Left cardiac atrium (tissue), 4 donors: ENCODE measurements at places on chromosomes 16 and 17.

DNA sequence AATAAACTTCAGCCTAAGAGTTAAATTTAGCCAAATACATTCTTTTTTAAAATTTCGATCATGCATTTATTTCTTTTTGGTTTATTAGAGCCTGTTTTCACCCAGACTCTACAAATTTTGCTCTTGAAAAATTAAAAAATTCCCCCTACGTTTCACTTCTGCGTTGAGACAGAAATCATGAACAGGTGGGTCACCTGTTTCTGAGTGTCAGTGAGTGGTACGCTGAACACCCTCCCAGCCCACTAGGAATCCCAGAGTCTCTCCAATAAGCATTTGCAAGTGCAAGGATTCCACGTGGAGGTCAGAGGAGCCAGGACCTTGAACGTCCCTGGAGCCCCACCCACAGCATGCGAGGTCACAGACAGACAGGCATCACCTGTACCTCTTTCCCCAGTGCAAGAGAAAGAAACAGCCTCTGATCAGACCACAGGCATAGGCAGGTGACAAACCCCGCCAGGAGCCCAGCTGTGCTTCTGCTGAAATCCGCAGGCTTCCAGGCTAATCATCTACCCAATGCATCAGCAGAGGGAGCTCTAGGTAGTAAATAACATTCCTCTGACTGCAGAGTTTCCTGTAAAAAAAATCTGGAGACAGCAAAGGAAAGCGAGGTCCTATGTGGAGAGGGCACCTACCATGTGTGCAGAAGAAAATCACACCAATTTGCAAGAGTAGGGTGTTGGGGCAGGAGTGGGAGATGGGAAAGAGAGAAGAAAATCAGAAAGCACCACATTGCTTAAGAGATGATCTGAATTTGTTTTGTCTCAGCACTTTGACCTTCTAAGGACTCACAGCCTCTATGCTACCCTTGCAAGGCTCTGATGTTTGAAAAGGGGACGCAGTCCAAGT lies 5.9 kb upstream of the XYLT1 start:
- no peak for DNase-seq

DNA sequence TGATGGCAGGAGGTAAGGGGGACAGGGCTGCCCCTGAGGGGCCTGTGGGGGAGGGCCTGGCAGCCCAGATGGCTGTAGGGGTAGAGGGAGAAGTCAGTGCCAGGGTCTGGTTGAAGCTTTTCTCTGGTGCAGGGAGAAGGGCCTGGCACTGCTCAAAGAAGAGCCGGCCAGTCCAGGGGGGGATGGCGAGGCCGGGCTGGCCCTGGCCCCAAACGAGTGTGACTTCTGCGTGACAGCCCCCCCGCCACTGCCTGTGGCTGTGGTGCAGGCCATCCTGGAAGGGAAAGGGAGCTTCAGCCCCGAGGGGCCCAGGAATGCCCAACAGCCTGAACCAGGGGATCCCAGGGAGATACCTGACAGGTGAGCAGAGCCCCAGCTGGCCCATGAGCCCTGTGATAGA lies 2.8 kb upstream of the NOL3 start:
- DNase-seq: no peak

DNA sequence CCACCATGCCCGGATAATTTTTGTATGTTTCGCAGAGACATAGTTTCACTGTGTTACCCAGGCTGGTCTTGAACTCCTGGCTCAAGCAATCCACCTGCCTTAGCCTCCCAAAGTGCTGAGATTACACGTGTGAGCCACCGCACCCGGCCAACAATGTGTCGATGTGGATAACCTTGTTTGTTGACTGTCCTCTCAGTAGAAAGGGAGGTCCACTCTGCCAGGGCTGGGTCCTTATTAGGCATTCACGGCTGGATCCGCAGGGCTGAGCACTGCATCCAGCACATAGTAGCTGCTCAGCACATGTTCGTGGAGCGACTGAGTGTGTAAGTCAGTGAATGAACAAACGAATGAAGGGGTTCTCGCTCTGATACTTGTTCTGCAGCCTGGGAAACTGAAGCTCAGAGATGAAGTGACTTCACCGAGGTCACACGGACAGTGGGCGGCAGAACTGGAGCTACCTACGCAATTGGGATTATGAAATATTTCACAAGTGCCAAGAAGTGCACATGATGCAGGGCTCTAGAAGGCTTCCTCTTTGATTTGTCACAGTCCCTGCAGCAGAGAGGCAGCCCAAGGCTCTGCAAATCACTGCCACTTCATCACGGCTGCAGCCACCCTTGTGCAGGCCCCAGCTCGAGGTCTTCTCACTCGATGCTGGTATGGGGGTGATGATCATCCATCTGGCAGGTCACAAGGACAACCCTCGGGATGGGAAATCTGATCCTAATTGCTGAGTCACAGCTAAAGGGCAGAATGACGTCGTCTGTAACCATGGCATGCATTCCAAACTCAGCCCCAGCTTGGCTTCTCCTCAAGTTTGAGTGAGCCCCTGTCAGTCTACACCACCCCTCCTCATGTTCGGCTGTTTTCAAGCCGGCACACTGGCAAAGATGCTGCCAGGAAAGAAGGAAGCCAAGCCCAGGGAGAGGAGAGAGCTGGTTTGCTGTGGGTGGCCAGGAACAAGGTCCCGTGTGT lies 28.0 kb upstream of the SNN start:
- DNase-seq: peak; percentile 85

GRCh38 chr17:27905447-27906225 lies 12.5 kb upstream of the LYRM9 start:
- no peak for DNase-seq

GRCh38 chr16:2486645-2487516 lies 12.0 kb downstream of the TBC1D24 start:
- no peak for DNase-seq

GRCh38 chr17:75552425-75553294 lies 27.2 kb downstream of the LLGL2 start:
- no peak for DNase-seq

- DNase-seq: no peak
Measured at GRCh38 chr17:6426356-6427101, 8.4 kb downstream of the AIPL1 start.

DNA sequence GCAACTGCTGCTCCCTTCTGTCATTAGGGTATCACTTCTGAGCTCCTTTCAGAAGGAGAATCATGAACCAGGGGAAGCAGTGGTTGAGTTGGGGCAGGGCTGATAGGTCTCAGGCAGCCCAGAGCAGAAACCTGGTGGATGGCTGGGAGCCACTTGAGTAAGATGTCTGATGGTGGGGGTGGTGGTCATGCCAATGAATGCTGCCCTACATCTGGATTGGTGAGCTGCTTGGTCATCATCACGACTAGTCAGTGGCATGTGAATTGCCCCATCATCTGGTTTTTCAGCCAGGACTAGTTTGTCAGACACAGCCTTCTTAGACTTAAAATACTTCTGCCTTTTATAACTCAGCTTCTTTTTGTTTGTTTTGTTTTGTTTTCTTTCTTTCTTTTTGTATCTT lies 2.6 kb downstream of the GID4 start:
- no peak for DNase-seq

- DNase-seq: no peak
Measured at GRCh38 chr16:58435779-58436178, 43.5 kb downstream of the GINS3 start.

- no peak for DNase-seq
Measured at GRCh38 chr16:49524947-49525315, 151.3 kb downstream of the C16orf78 start.

DNA sequence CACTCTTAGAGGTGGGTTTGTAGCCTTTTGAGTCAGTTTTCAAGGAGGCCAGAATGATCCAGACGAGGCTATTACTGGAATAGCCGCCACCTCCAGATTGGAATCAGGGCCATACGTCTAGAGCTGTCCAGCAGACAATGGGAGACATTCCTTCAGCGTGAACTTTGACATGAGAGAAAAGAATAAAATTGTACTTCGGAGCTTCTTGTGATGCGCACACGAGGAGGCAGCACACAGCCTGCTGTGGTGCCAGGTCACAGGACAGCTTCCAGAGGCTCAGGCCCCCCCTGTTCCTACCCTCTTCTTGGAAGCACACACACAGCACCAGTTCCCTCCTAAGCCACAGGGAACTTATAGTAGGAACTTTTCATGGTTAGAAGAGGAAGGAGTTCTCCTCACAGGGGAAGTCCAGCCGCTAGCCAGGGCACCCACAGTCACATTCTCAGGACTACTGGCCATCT lies 81.0 kb downstream of the VPS53 start:
- DNase-seq: no peak

DNA sequence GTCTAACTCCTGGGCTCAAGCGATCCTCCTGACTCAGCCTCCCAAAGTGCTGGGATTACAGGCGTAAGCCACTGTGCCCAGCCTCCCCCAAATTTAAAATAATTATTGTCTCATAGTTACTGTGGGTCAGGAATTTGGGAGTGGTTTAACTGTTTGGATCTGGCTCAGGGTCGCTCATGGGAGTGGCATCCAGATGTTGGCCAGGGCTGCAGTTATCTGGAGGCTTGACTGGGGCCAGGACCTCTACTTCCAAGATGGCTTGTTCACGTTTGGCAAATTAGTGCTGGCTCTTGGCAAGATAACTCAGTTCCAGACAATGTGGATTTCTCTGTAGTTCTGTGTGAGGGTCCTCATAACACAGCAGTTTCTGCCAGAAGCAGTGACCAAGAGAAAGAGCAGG lies 8.0 kb downstream of the TEN1 start:
- no peak for DNase-seq

DNA sequence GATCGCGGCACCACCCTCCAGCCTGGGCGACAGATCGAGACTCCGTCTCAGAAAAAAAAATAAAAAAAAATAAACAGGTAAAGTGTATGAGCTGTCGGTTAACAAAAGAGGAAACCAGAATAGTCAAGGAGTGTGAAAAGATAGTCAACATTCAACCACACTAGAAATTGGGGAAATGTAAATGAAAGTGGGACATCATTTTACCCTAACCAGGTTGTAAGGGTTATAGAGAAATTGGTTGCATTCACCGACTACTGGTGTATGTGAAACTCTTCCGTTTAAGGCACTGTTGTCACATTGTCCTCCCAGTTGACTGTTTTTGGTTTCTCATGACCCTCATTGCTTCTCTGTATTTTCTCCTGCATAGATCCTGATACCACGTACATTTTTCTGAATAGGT lies 62.8 kb downstream of the RABEP1 start:
- no peak for DNase-seq

DNA sequence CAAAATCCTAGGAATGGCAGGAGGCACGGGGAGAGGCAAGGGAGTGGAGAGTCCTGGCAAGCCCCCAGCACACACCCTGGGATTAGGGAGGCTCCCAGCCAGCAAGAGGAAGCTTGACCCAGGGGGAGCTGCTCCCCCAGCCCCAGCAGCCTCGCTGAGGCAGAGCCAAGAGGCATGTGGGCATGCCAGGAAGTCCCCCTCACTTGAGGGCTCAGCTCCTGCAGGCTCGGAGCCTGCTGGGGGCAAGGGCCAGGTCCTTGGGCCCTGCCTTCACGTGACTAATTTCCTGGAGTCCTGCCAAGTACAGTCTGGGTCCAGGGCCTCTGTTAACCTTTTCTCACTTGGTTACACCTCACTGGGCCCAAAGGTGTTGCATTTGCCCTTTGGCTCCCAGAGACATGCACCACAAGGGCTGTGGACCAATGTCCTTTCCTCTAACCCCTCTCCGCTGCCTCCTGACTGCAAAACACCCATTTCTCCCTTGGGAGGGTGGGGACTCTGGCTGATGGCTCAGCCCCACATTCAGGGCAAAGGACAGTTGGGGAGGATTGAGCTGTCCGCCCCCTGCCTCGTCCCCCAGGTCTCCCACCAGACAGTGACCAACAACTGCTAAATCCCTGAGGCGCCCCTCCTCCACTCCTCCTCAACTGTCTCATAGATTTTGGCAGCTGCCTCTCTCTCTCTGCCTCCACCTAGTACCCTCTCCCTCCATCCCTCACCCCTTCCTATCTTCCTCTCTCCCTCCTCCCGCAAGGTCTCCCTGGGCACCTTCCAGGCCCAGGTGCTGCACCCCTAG lies 4.4 kb upstream of the SLC47A2 start:
- no peak for DNase-seq

DNA sequence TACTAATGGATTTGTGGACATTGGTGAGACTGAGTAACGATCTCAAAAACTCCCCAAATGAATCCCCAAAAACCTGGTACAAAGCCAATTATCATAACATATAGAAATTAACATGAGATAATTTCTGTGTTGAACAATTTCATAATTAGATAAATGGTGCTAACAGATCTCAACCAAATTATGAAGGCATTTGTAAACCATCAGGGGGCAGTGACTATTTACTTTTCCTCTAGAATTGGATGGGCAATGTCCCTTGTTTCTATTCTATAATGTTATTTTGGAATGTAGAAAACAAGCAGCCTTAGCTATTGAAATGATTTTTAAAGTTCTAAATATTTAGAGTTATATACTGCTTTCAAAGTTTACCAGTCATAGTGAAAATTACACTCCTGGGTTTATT lies 57.8 kb downstream of the MYH10 start:
- no peak for DNase-seq

DNA sequence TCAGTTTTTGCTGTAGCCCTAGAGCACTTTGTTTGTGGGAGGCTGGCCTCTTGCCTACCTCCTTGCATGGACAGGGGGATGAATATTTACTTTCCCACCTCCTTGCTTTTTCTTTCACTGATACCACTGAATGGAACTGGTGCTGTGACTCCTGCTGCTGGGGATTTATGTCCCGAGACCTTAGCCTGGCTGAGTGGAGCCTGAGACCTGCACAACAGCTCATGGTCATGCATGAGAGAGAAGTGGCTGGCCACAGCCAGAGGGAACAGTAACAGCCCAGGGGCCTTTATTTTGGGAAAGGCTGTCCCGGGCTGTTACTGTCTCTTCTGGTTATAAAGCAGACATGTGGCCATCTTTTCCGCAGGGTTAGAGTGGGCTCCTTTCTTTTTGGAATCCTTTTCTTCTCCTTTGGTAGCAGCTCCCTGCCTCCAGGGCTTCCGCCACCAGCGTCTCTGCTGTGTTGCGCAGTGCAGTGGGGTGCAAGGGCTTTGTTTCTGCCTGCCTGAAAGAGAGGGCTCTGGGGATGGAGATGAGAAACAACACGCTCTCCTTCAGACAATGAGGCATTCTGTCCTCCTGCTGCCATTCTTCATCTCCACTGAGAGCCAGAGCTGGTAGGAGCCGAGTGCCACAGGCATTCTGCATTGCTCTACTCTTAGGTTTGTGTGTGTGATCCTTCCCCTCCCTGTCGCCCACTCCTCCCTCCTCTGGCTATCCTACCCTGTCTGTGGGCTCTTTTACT lies 14.5 kb downstream of the SNX11 start:
- no peak for DNase-seq
